ENCODE measurements at places on chromosomes 2 and 18.

DNA sequence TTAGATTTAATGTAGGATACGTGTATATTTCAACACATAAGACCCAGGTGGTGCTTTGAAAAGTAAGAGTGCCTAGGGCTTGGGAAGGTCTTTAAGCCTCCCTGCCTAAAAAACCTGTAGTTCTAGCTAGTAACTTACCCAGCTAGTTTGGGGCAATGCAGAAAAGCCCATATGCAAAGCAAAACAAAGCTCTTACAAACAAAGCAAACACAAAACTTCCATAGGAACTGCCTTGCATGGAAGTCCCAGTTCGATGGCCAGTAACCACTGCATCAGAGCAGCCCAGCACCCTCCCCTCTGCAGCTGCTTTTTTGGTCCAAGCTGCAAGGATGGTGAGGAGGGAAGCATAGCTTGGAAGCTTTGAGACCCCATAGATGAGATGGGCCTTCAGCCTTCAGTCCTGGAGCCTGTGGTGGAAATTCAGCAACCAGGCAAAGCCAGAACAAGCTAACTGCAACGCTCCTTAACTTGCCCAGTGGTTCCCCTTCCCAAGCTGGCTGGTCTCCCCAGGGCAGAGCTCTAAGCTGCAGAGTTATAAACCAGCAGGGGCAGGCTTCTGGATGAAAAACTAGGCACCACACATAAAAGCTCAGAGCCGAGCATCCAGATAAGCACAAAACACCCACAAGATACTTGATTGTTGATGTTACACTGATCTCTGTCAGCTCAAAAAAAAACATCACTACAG, 16.2 kb downstream of the C2orf76 start:
- DNase-seq, result no peak

GRCh38 chr18:9017905-9018227, 84.6 kb upstream of the NDUFV2 start:
- no peak for DNase-seq

DNA sequence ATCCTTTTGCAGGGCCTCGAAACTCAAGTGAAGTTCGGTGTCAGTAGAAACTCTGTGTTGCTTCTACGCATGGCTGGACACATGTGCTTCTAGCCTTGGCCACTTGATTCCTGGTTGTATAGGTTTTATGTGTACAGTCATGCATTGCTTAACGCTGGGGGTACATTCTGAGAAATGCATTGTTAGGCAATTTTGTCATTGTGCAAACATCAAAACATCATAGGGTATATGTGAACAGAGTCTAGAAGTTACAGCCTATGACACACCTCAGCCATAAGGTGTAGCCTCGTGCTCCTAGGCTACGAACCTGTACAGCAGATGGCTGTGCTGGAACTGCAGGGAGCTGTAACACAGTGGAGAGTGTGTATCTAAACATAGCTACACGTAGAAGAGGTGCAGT, 39.4 kb downstream of the TMEM18 start:
- no peak for DNase-seq

DNA sequence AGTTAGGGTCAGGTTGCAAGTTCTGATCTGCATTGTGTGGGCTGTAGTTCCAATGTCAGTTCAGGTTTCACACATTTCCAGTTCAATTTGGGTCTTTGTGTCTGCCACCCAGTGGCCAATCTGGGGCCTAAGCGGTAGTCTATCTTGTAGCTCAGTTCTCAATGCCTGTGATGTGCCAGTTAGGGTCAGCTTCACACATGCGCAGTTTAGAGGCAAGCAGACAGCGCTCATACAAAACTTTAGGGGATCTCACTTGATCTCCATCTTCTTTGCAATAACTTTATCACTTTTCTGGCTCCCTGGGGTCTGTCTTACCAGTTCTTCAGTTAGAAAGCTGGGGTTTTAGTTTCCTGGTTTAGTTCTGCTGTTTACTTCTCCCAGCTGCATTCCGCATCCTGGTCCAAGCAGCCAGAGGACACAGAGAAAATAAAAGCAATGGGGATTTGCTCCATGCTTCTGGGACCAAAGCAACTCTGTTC, 11.0 kb upstream of the ZNF24 start:
- peak; percentile 31 for DNase-seq

GRCh38 chr2:238108423-238109183, 8.5 kb downstream of the ESPNL start:
- DNase-seq, result no peak

GRCh38 chr2:231613331-231613662, 20.6 kb downstream of the TEX44 start:
- DNase-seq, result no peak

- DNase-seq, result no peak
These were observed 37.6 kb upstream of the PMAIP1 start for GRCh38 chr18:59861963-59862819.

- no peak for DNase-seq
These were observed 186.4 kb downstream of the TNS1 start for GRCh38 chr2:217816396-217816869.
